ENCODE measurements at places on chromosomes 6 and 20.

DNA sequence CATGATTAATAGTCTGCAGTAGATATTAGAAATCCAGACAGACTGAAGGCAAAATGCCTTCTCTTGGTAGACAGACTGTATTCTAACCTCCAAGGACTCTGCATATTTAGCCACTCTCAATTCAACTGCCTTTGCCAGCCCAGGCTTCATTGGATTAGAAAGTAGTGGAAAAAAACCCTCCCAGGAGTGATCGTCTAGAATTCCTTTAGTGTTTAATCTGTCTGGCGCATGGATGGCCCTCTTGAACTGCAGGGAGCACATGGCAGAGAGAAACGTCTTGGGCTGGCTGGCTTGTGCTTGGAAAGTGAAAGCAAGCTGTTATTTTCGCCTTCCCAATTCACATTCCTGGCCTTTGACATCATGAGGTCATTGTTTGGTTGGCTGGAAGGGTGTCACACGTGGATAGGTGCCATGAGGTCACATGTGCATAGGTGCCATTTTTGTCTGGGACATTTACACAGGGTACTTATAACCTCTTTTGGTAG lies 30.9 kb upstream of the NEDD9 start:
- peak; percentile 32 for DNase-seq

GRCh38 chr20:3550837-3551236 lies 80.0 kb downstream of the ATRN start:
- DNase-seq, result no peak

- no peak for DNase-seq
These were observed 25.7 kb downstream of the DST start for GRCh38 chr6:56616967-56617366.

DNA sequence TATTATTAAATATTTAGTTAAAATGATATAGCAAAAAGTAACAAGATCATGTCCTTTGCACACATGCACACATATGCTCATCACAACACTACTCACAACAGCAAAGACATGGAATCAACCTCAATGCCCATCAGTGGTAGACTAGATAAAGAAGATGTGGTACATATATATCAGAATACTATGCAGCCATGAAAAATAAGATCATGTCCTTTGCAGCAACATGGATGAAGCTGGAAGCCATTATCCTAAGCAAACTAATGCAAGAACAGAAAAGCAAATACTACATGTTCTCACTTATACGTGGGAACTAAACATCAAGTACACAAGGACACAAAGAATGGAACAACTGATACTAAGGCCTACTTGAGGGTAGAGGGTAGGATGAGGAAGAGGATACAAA lies 14.3 kb downstream of the AK9 start:
- DNase-seq, result no peak

GRCh38 chr6:113381959-113382358 lies 475.2 kb upstream of the MARCKS start:
- DNase-seq, result peak; percentile 67

- no peak for DNase-seq
These were observed 82.1 kb downstream of the ASXL1 start for GRCh38 chr20:32440069-32440757.

DNA sequence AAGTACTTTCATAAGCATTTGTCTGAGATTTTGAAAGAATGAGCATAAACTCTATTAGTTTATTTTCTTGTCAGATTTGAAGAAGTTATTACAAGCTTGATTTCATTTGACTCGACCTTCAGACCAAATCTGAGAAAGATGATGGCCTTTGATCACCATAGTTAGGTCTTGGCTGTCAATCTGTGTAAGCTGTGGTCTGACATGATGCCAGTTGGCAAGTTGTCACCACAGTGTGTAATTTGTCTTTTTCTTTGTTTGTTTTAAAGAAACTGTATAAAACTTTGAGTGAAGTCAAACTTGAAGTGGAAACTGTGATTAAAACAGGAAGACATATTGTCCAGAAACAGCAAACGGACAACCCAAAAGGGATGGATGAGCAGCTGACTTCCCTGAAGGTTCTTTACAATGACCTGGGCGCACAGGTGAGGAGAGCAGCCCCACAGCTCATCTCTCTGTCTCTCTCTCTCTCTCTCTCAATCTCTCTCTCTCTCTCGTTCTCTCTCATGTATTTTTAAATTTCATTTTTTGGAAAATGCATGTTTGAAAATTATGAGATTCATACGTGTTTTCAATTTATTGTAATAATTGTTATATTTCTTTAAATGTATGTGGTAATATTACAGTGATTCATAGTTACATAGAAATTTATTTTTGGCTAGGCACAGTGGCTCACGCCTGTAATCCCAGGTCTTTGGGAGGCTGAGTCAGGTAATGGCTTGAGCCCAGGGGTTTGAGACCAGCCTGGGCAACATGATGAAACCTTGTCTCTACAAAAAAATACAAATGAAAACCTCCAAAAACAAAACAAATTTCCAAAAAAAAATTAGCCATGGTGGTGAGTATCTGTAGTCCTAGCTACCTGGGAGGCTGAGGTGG lies 208.1 kb downstream of the UTRN start:
- no peak for DNase-seq

GRCh38 chr6:148517470-148517869 lies 174.8 kb downstream of the SASH1 start:
- DNase-seq, result no peak

- DNase-seq, result no peak
These were observed 177.4 kb downstream of the TAF4 start for GRCh38 chr20:61888101-61888865.

GRCh38 chr6:164087870-164088269 lies 673.4 kb downstream of the QKI start:
- no peak for DNase-seq

GRCh38 chr6:28929887-28930620 lies 6.3 kb upstream of the TRIM27 start:
- no peak for DNase-seq

DNA sequence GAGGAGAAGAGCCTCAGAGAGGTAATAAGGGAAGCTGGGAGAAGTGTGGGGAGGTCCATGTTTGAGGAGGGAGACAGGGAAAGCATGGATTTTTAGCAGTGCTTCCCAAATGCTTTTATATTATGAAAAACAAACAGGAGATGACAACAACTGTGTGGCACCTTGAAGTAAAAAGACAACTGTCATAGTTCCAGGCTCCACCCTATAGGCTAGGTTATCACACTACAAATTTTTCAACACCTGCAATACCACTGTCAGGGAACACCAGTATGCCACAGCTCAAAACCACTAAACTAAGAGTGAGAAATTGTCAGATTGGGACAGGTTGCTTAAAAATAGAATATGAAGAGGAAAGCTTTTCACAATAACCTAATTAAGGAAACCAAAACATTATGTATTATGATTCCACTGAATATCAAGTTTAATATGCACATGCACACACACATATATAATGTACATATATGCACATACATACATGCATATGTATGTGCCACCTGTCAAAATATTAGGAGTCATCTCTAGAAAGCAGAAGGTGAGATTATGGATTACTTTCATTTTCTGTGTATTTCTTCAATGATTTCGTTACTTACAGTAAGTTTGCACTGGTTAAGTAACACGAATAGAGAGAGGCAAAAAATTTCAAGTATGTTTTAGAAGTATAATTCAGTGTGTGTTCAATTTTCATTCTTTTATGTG lies 261.2 kb downstream of the PTPRK start:
- no peak for DNase-seq

GRCh38 chr6:21847711-21848480 lies 254.3 kb downstream of the SOX4 start:
- DNase-seq, result no peak

All from fibroblast of skin of left quadriceps (primary cell).